Colonic mucosa (tissue), 4 donors: ENCODE measurements at places on chromosomes 7 and 10. TPM values are rescaled to one million over a fixed set of nuclear protein-coding genes. Genes with fewer than 3 reads are reported as not detected.

GRCh38 chr7:22612776-22613175 lies 112.8 kb upstream of the STEAP1B start:
- H3K36me3 ChIP-seq: no peaks in the 10 kb centered on the region
- DNase-seq: no peak
- no peak overlapping the region for H3K4me3 ChIP-seq
- no peak overlapping the region for H3K27ac ChIP-seq

- no peaks in the 10 kb centered on the region for H3K4me1 ChIP-seq
- no peak overlapping the region for H3K27ac ChIP-seq
- H3K4me3 ChIP-seq: no peak overlapping the region
- no peaks in the 10 kb centered on the region for H3K36me3 ChIP-seq
Measured at GRCh38 chr7:16431646-16432424, 10.5 kb upstream of the CRPPA start.

DNA sequence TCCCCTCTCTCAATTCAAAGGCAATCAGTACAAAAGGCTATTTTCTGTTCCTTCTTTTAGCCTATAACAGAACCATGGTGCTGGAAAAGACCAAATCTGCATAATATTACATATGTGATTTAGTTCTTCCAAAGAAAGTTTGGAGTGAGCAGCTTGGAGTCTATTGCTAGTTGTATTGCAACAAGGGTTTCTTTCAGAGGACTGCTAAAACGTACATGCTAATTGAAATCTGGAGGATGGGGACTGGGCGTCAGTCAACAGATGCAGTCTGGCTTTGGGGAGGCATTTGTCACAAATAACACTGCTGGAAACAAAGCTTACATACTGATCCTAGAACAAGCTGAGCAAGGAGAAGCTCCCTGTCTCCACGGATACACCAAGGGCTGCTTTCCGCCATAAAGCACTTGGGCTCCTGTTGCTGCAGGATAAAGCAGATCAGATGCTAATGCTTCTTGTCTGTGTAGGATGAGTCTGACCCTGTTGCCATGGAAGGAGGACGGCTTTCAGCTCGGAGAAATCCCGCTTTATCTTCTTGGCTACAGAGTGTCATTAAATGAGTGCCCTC lies 883.5 kb downstream of the SORCS1 start:
- H3K27me3 ChIP-seq: no peaks in the 10 kb centered on the region
- H3K36me3 ChIP-seq: no peaks in the 10 kb centered on the region
- no peaks in the 10 kb centered on the region for H3K4me1 ChIP-seq
- DNase-seq: no peak

- no peaks in the 10 kb centered on the region for H3K27me3 ChIP-seq
- no peak overlapping the region for H3K27ac ChIP-seq
- no peaks in the 10 kb centered on the region for H3K4me1 ChIP-seq
- no peak for DNase-seq
Measured at GRCh38 chr7:3937146-3937545, 636.1 kb downstream of the SDK1 start.

Gene PDIA4
- 218 TPM for total RNA-seq

Gene GIMAP4
- 12.7 TPM for total RNA-seq

Gene ADIRF
- total RNA-seq: 41.5 TPM

Gene METTL2B
- 36.8 TPM for total RNA-seq
